ENCODE measurements at places on chromosomes 11 and 22. TPM values are rescaled to one million over a fixed set of nuclear protein-coding genes. Genes with fewer than 3 reads are reported as not detected.

TST gene
- total RNA-seq, result 10.0 TPM

DNA sequence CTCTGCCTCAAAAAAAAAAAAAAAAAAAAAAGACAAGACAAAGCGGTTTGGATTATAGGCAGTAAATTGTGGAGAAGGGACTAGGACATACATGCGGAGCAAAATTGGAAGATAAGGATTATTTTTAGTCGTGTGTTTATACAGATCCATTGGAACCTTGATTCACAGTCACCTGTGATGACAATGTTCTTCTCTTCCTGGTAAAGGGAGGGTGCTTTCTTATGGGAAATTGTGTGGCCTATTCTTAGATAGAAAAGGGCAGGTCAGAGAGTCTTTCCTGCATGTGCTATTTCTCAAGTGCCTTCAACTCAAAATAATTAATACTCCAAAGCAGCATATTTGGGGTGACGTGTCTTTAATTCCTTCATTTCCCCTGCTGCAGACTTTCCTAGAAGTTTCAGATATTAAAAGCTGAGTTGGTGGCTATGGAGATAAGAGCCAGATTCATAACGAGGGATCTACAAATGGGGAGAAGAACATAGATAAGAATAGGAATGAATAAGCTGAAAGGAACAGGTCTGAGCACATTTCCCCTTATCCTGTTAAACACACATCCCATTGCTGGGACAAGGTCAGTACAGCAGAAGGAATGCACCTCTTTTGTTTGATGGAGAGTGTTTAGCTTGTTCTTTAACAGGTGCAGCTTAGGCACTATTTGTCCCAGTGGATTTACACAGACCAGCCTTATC is 22.5 kb downstream of the GSTT2B start:
- no peaks in the 10 kb centered on the region for H3K4me1 ChIP-seq
- no peaks in the 10 kb centered on the region for H3K36me3 ChIP-seq
- H3K27ac ChIP-seq, result no peak overlapping the region
- no peak overlapping the region for H3K4me3 ChIP-seq
- no peaks in the 10 kb centered on the region for H3K27me3 ChIP-seq
- no peak for DNase-seq

MRPL21 gene
- 31.7 TPM for total RNA-seq

- DNase-seq, result no peak
- H3K27ac ChIP-seq, result no peak overlapping the region
- no peak overlapping the region for H3K4me3 ChIP-seq
- no peaks in the 10 kb centered on the region for H3K4me1 ChIP-seq
- no peaks in the 10 kb centered on the region for H3K27me3 ChIP-seq
Observed at GRCh38 chr11:102666331-102666957, 39.1 kb downstream of the MMP27 start.

GRCh38 chr22:30947816-30948454 is 20.6 kb downstream of the MORC2 start:
- peaks cover 8% of the 10 kb centered on the region for H3K4me1 ChIP-seq
- DNase-seq, result no peak
- peak overlapping the region; percentile 74 for H3K27ac ChIP-seq
- no peaks in the 10 kb centered on the region for H3K27me3 ChIP-seq
- H3K4me3 ChIP-seq, result no peak overlapping the region

SOX6 gene
- 5.4 TPM for total RNA-seq

GRCh38 chr22:25922141-25922540 is 180.2 kb downstream of the MYO18B start:
- H3K4me1 ChIP-seq, result no peaks in the 10 kb centered on the region
- no peaks in the 10 kb centered on the region for H3K27me3 ChIP-seq
- H3K4me3 ChIP-seq, result no peak overlapping the region
- H3K27ac ChIP-seq, result no peak overlapping the region
- H3K36me3 ChIP-seq, result peaks cover 2% of the 10 kb centered on the region
- DNase-seq, result no peak

Data from aorta (tissue), 5 donors.